ENCODE measurements at places on chromosomes 7 and 10.

- no peaks in the 10 kb centered on the region for H3K27me3 ChIP-seq
- no peaks in the 10 kb centered on the region for H3K4me1 ChIP-seq
- no peaks in the 10 kb centered on the region for H3K36me3 ChIP-seq
- no peak overlapping the region for H3K4me3 ChIP-seq
Measured at GRCh38 chr7:140310337-140311002, 87.9 kb downstream of the SLC37A3 start.

GRCh38 chr7:144384071-144384470 is 19.4 kb downstream of the NOBOX start:
- no peak overlapping the region for H3K27ac ChIP-seq
- H3K4me1 ChIP-seq = no peaks in the 10 kb centered on the region
- H3K27me3 ChIP-seq = no peaks in the 10 kb centered on the region

GRCh38 chr7:18828260-18828993 is 289.0 kb downstream of the TWIST1 start:
- DNase-seq = no peak
- H3K4me1 ChIP-seq = no peaks in the 10 kb centered on the region
- no peak overlapping the region for H3K27ac ChIP-seq
- no peaks in the 10 kb centered on the region for H3K36me3 ChIP-seq
- no peak overlapping the region for H3K4me3 ChIP-seq

DNA sequence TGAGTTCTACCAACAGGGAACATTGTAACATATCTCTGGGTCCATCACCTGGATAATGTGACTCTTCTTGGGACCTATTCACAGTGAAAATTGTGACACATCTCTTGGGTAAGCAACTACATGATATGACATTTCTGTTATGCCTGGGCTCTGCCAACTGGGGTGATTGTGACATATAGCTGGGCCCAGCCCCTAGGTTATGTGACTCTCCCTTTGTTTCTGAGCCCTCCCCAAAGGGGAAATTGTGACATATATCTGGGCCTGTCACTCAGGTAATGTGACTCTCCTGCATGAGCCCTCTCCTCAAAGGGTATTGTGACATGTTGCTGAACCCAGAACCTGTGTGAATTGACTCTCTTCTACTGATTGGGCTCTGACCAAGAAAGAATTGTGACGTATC is 22.4 kb upstream of the ZNF107 start:
- no peaks in the 10 kb centered on the region for H3K36me3 ChIP-seq
- no peak overlapping the region for H3K4me3 ChIP-seq
- H3K4me1 ChIP-seq = no peaks in the 10 kb centered on the region
- no peak for DNase-seq
- no peaks in the 10 kb centered on the region for H3K27me3 ChIP-seq

GRCh38 chr10:4850397-4850796 is 24.4 kb downstream of the AKR1E2 start:
- no peak overlapping the region for H3K4me3 ChIP-seq
- no peaks in the 10 kb centered on the region for H3K36me3 ChIP-seq
- H3K27ac ChIP-seq = peak overlapping the region; percentile 73
- DNase-seq = no peak
- no peaks in the 10 kb centered on the region for H3K27me3 ChIP-seq
- H3K4me1 ChIP-seq = peaks cover 34% of the 10 kb centered on the region

GRCh38 chr7:4216016-4216415 is 466.1 kb upstream of the FOXK1 start:
- no peak for DNase-seq
- H3K36me3 ChIP-seq = no peaks in the 10 kb centered on the region
- H3K4me3 ChIP-seq = no peak overlapping the region
- H3K4me1 ChIP-seq = no peaks in the 10 kb centered on the region
- no peaks in the 10 kb centered on the region for H3K27me3 ChIP-seq
- no peak overlapping the region for H3K27ac ChIP-seq

DNA sequence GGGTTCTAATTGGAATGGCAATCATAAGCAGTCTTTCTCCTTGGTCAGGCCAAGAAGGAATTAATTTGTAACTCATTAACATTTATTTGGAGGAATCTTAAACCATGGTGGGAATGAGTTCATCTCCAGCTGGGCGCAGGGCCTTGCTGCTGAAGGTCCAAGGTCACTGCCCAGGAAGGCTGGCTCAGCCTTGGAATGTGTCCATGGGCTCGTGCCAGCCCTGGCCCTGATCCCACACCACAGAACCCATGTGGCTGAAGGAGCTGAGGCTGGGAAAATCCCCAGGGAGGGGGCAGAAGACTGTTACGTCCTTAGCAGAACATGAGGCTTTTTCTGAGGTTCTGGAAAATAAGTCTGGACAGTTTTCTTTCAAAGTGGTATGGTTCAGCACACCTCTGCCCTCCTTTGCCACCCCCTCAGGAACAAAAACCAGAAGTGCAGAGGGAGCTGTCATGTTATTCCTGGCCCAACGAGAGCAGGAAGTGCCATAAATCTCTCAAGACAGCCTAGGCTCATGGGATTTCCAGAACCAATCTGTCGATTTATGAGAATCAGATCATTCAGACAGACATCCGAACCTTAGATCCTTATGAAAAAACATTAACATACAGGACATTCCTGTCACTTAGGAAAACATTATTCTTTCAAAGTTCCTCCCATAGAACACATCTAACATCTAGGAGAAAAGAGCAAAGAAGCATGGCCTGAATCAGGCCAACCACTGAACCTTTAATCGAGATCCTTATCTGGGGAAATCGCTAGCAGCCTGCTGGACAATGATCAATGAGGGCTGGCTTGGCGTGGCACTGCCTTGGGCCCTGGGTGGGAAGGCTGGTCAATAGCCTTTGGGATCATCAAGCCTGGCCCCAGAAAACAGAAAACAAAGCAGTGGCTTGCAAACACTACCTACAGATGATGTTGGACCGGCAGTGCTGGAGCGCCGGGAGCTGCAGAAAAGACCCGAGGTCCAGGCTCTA is 134.3 kb downstream of the TAX1BP1 start:
- no peak overlapping the region for H3K4me3 ChIP-seq
- no peaks in the 10 kb centered on the region for H3K36me3 ChIP-seq
- no peaks in the 10 kb centered on the region for H3K27me3 ChIP-seq
- peak; percentile 95 for DNase-seq

- DNase-seq = peak; percentile 65
- H3K4me3 ChIP-seq = peak overlapping the region; percentile 71
- H3K27ac ChIP-seq = peak overlapping the region; percentile 78
- no peaks in the 10 kb centered on the region for H3K36me3 ChIP-seq
- no peaks in the 10 kb centered on the region for H3K27me3 ChIP-seq
Measured at GRCh38 chr10:30058570-30059132, 735 bp downstream of the JCAD start.

DNA sequence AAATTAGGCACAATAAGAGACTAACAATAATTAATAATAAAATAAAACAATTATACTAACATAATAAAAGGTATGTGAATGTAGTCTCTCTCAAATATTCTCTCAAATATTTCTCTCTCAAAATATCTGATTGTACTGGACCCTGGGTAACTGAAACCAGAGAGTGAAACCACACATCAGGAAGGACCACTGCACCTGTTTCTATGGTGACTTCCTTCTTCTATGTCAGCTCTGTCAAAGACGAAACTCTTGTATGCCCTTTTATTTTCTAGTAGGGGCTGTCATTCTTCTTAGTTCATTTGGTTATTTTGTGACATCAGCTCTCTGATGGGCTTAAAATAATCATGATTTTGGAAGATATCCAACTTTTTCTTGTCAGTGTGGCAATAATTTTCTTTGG is 428.0 kb upstream of the TPK1 start:
- H3K27ac ChIP-seq = no peak overlapping the region
- no peak for DNase-seq
- H3K4me1 ChIP-seq = no peaks in the 10 kb centered on the region
- H3K36me3 ChIP-seq = no peaks in the 10 kb centered on the region
- H3K4me3 ChIP-seq = no peak overlapping the region

All from pancreas (tissue), 10 donors.